Naive thymus-derived CD4-positive, alpha-beta T cell (primary cell): ENCODE measurements at places on chromosomes 6 and 20. TPM values are rescaled to one million over a fixed set of nuclear protein-coding genes. Genes with fewer than 3 reads are reported as not detected.

The ULBP3 gene
- 1.2 and 1.5 TPM in 2 replicates for total RNA-seq

GRCh38 chr6:106535012-106535411 is 94.3 kb downstream of the RTN4IP1 start:
- H3K27ac ChIP-seq, result no peak overlapping the region
- no peaks in the 10 kb centered on the region for H3K27me3 ChIP-seq
- H3K36me3 ChIP-seq, result peaks cover 20% of the 10 kb centered on the region
- no peak for DNase-seq
- H3K4me3 ChIP-seq, result no peak overlapping the region
- peaks cover 28% of the 10 kb centered on the region for H3K4me1 ChIP-seq

DNA sequence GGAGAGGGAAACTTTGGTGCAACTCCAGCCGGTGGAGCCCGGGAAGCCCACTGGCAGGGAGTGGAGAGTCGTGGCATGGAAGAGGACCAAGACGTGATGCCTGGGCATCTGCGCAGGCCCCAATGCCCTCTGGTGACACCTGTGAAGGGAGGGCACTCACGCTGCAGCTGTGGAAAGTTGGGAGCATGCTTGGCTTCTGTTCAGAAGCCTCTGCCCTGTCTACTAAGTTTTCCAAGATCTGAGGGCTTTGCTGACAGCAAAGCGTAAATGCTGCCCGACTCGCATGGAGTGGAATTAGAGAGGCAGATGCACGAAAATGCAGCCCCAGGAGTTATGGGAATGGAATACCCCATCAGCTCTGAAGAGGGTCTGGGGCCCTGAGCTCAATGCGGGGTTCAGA is 75.7 kb downstream of the SYNDIG1 start:
- H3K4me1 ChIP-seq, result no peaks in the 10 kb centered on the region
- no peak for DNase-seq
- no peaks in the 10 kb centered on the region for H3K36me3 ChIP-seq
- no peak overlapping the region for H3K27ac ChIP-seq

GRCh38 chr6:3277251-3277650 is 18.5 kb downstream of the PSMG4 start:
- H3K36me3 ChIP-seq, result no peaks in the 10 kb centered on the region
- DNase-seq, result no peak
- H3K27ac ChIP-seq, result no peak overlapping the region
- no peaks in the 10 kb centered on the region for H3K27me3 ChIP-seq
- peaks cover 5% of the 10 kb centered on the region for H3K4me1 ChIP-seq

GRCh38 chr6:43883847-43884651 is 114.0 kb downstream of the VEGFA start:
- no peak overlapping the region for H3K27ac ChIP-seq
- no peaks in the 10 kb centered on the region for H3K36me3 ChIP-seq
- no peaks in the 10 kb centered on the region for H3K27me3 ChIP-seq
- DNase-seq, result no peak

- no peak overlapping the region for H3K27ac ChIP-seq
- H3K4me1 ChIP-seq, result peaks cover 6% of the 10 kb centered on the region
- H3K27me3 ChIP-seq, result peaks cover 4% of the 10 kb centered on the region
Observed at GRCh38 chr20:2692886-2693285, 306 bp downstream of the EBF4 start.

DNA sequence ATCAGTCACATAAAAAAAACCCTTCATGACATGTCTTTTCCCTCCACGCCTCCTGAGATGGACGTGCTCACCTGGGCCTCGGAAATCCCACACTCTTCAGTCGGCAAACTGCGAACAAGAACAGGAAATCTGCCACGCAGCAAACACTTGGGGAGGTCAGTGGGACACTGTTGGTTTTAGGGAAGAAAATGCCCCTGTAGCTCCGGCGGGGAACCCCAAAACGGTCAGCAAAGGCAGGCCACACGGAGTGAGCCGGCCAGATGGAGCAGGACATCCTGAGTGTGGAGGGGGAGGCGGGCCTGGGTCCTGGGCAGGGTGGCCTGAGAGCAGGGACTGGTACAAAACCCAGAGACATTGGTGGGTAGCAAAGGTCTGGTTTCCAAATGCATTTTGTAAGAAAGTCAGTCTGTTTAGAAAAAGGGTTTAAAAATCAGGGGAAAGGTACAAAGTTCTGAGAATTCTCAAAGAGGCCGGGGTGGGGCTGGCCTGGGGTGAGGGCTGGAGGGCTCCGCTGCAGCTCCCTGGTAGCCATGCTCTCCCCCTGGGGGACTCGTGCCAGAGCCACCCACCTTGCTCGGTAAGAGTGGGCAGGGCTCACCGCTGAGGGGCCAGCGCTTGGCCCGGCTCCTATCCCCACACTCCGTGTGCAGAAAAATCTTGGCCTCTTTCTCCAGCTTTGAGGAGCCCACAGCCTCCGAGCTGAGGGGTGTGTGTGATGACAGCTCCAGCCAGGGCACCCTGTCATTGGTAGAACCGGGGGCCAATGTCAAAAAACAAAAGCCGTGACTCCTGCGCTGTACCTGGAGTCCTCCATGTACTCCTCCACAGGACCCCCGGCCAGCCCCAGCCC is 5.2 kb downstream of the SLC2A4RG start:
- H3K27ac ChIP-seq, result no peak overlapping the region
- H3K36me3 ChIP-seq, result no peaks in the 10 kb centered on the region

The SENP6 gene
- total RNA-seq, result 106 TPM

The POPDC3 gene
- total RNA-seq, result not detected in 2 replicates

The ZNF311 gene
- total RNA-seq, result 0.32 TPM

The DCDC2 gene
- total RNA-seq, result not detected in 2 replicates
